ENCODE measurements at places on chromosomes 7 and 10.
A peak's percentile ranks its signal among the peaks of the same experiment; 100 is the strongest.

DNA sequence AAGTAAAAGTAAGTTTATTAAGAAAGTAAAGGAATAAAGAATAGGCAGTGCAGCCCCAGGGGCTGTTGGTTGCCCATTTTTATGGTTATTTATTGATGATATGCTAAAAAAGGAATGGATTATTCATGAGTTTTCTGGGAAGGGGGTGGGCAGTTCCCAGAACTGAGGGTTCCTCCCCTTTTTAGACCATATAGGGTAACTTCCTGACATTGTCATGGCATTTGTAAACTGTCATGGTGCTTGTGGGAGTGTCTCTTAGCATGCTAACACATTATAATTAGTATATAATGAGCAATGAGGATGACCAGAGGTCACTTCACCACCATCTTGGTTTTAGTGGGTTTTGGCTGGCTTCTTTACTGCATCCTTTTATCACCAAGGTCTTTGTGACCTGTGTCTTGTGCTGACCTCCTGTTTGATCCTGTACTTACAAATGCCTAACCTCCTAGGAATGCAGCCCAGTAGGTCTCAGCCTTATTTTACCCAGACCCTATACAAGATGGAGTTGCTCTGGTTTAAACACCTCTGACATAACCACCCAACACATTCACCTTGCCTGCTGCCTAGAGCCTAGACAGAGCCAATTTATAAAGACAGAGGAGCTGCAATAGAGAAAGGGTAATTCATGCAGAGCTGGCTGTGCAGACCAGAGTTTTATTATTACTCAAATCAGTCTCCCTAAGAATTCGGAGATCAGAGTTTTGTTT, 10.9 kb upstream of the ERCC6 start:
- no peak for DNase-seq

GRCh38 chr7:85290269-85290668, 103.4 kb upstream of the SEMA3D start:
- no peak for DNase-seq

DNA sequence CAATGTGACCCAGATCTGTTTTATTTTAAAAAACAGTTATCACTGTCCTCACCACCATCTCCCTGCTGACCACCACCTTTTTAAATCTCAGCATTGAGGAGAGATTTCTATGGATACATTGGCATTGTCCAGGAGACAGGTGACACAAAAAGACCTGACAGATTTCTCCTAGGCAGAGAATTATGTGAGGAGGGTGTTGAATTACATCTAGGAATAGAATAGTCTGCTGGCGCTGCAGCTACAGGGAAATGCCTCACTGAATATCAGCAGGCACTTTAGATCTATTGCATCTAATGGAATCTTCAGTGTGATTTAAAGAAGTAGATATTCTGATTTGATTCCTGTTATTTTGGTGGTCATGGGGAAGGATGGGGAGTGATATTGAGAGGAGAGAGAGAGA, 593.5 kb downstream of the NRG3 start:
- DNase-seq, result no peak

GRCh38 chr7:73706126-73707044, 13.1 kb downstream of the STX1A start:
- no peak for DNase-seq

DNA sequence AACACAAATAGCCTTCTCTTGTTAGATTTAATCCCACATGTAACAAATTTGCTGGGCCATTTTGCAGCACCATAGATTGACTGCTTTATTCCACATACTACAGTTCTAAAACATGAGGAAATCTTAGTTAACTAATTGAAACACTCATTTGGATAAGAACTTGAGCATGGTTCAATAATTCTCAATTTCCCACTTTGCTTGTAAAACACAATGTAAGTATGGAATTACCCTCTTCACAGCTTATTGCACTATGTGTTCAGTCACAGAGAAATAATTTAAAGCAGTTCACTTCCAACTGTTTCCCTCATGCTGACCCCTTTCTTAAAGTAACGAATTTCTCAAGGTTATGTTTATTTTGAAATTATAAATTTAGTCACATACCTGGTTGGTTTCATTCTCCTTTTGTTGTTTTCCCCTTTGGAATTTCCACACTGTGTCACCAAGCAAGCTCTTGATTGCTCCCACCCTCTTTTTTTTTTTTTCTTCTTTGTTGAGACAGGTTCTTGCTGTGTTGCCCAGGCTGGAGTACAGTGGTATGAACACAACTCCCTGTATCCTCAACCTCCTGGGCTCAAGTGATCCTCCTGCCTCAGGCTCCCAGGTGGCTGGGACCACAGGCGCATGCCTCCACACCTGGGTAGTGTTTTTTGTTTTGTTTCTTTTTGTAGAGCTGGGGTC, 425.4 kb downstream of the EXOC4 start:
- DNase-seq, result no peak

- no peak for DNase-seq
These were observed 7.5 kb downstream of the KCP start for GRCh38 chr7:128902761-128903585.

GRCh38 chr7:103996639-103997038, 7.2 kb upstream of the RELN start:
- DNase-seq, result no peak

- DNase-seq, result no peak
These were observed 108.3 kb downstream of the UPF2 start for GRCh38 chr10:11934262-11934661.

DNA sequence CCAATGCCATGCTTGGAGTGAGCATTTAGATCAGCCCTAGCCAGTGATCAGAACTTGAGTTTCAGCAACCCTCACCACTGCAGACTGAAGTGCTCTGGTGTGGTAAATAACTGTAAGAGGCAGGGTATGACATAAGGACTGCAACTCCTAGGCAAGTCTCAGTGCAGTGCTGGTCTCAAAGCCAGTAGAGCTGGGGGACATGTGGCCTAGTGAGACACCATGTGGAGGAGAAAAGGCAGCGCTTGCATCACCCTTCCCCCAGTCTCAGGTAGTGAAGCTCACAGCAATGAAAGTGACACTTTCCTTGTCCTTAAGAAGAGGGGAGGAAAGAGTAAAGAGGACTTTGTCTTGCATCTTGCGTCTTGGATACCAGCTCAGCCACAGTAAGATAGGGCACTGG, 386.8 kb upstream of the POT1 start:
- no peak for DNase-seq

GRCh38 chr7:73443548-73444255, 10.1 kb downstream of the FZD9 start:
- DNase-seq, result no peak

DNA sequence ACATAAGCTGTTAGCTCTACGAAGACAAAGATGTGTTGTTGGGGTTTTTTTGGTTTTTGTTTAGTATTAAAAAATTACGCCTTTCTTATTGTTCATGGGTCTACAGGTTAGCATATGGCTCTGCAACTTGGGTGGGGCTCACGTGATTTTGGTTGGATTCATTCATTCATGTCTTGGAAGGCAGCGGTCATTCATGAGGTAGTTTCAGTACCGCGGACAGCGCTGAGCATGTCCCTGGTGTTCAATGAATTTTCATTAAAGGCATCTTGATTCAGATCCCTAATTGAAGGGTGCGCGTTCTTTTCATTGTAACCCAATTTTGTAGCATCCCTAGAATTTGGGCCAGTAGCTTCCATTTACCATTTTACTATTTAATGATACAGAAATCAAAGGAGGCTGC, 42.9 kb upstream of the TCERG1L start:
- DNase-seq, result no peak

- DNase-seq, result no peak
These were observed 176.2 kb downstream of the GNAT3 start for GRCh38 chr7:80335511-80336231.

DNA sequence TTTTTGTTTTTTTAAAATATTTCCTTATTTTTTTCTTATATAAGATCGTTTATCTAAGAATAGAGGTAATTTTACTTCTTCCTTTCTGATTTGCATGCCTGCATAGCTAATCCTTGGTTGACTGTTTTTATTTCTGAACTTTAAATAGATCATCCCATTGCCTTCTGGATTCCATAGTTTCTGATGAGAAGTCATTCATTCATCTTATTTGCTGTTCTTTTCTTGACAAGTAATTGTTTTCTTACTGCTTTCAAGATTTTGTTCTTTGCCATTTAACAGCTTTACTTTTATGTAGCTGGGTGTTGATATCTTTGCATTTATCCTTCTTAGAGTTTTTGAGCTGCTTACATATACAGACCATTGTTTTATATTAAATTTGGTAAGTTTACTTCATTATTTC, 437.9 kb downstream of the SDK1 start:
- DNase-seq, result no peak

GRCh38 chr10:4315551-4315950, 510.5 kb upstream of the AKR1E2 start:
- DNase-seq, result no peak

DNA sequence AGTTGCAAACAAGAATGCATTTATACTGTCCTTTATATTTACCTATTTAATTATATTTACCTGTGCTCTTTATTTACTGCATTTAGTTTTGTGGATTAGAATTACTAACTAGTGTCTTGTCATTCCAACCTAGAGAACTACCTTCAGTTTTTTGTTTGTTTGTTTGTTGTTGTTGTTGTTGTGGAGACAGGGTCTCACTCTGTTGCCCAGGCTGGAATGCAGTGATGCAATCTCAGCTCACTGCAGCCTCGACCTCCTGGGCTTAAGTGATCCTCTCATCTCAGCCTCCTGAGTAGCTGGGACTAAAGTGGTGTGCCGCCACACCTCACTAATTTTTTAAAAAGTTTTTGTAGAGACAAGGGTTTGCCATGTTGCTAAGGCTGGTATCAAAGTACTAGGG, 156.4 kb upstream of the AKR1E2 start:
- no peak for DNase-seq

DNA sequence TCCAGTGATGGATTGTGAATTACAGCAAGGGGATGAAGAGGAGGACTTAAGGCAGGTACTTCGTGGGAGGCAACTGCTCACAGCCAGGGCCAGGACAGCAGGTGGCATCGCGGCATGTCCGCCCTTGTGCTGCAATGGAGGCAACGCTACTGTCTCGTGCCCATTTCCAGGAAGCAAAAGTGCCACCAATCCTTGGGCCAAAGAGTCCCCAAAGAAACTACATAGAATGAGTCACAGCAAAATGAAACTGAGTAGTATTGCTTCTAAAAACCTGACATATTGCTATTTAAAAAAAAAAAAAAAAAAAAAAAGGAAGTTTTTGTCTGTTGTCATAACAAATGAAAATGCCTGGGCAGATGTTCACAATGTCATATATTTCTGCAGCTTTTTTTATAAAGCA, 46.6 kb downstream of the RSU1 start:
- DNase-seq, result no peak

- DNase-seq, result no peak
These were observed 411.8 kb upstream of the MGMT start for GRCh38 chr10:129055225-129055624.

DNA sequence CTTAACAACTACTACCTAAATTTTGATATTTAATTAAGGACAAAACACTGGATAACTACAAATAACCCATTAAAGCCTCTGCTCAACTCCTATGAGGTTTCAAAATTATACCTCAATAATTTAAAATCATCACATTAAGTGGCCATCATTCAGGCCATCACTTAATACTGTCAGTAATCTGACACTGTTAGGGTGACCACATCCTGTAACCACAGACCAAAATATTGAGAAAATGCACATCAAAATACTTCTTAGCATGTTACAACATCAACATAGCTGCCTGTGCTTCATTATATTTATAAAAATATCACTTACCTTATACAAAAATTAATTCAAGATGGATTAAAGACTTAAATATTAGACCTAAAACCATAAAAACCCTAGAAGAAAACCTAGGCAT, 23.3 kb downstream of the SEM1 start:
- DNase-seq, result no peak

- DNase-seq, result no peak
These were observed 51.2 kb upstream of the BMPER start for GRCh38 chr7:33854178-33854577.

DNA sequence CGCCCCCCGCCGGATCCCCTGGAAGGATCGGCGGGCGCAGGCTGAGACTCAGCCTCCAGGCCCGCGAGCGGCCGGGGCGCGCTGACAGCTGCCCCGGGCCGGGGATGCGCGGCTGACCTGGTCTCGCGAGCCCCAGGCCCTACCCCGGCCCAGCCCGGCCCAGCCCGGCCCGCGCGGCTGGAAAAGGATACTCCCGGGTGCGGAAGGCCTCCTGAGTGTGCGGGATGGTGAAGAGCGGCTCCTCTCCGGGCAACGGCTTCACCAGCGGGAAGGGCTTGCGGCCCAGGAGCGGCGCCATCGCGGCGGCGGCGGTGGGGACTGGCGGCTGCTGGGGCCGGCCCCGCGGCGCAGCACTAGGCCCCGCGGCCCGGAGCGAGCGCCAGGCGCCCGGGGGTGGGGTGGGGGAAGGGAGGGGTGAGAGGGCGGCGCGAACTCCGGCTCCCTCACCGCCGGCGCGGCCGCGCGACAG, 423 bp downstream of the BAZ1B start:
- peak; percentile 89 for DNase-seq

DNA sequence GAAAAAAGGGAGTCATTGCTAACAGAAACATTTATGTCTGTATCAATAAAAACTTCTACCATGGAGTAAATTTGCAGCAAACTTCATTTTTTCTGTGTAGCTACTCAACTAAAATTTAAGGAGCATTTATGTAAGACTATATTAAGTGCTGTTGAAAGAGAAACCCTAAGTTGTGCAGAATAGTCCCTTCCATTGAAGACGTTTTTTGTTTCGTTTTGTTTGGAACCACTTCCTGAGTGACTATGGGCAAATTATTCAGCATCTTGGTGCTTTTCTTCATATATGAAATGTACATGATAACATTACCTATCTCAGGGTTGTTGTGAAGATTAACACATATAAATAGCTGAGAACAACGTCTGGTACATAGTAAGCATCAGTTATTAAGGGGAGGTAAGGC, 24.3 kb downstream of the SEM1 start:
- DNase-seq, result no peak

DNA sequence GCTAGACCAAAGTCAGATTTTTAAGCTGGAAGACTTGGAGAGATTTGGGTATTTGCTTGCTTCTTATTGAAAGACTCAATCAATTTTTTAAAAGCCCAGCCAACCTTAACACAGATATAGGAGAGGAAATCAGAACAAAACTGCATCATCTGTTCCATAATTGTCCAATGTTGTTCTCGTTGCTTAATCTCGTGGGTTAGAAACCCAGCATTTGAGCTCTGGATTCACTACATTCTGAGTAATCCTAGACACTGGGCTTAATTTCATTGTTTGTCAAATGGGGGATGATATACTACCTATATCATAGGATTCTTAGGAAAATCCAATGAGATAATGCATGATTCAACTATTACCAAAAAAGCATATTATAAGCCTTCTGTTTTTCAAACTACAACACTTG, 48.9 kb downstream of the CALD1 start:
- no peak for DNase-seq

DNA sequence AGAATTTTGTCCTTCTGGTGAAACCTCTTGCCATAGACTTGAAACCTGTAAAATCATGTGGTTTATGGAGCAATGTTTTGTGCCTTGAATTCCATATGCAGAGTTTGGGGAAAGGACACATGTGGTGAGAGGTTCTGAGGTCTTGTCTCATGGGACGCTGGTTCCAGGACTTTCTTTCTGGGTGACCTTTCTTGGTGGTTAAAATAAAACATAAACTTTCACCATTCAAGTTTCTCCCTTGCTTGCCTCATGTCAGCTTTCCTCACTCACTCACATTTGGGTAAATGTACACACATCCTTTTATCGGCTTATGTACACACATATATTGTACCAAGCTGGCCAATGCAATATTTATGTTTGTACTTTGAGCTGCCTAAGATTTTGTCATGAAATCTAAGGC, 144.9 kb upstream of the CELF2 start:
- DNase-seq, result no peak

- DNase-seq, result no peak
These were observed 38.3 kb downstream of the NRCAM start for GRCh38 chr7:108417926-108418325.

Data from aorta (tissue), 5 donors.